CD4-positive, alpha-beta T cell treated with Interleukin-2 at 100 ng/mL for 4 hours (primary cell): ENCODE measurements at places on chromosomes 5 and 9.
A peak's percentile ranks its signal among the peaks of the same experiment; 100 is the strongest.

- no peak for DNase-seq
Measured at GRCh38 chr9:86402591-86402990, 48.4 kb upstream of the TUT7 start.

- DNase-seq, result no peak
Measured at GRCh38 chr5:43386960-43387362, 25.2 kb downstream of the CCL28 start.

GRCh38 chr5:12292610-12293204 lies 388.5 kb upstream of the CTNND2 start:
- no peak for DNase-seq

DNA sequence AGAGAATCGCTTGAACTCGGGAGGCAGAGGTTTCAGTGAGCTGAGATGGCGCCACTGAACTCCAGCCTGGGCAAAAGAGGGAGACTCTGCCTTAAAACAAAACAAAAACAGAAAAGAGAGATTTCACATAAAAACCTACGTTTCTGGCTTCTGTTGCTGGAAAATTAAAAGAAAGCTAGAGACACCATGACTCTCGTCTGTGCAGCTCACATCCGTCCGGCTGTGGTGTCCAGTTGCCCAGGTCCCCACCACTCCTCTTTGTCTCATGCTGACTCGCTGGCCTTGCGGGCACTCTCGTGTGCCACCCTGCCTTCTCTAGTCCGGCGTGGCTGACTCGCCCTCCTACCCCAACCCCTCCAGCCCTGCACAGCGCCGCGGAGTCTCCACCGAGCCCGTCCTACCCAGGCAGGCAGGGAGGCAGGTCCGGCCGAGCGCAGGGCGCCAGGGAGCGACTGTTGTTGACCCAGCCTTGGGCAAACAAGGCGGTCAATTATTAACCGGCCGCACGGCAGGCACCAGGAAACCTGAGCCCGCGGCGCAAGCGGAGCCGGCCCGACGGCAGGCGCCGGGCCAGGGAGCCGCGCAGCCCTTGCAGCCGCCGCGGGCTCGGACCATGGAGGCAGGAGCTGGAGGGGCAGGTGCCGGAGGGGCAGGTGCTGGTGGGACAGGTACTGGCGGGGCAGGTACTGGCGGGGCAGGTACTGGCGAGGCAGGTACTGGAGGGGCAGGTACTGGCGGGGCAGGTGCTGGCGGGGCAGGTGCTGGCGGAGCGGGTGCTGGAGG lies at the start of gene PRRT1B:
Gene PRRT1B, plus strand, starts transcription at position 521 of the 783 bp plus-strand sequence. Its CDS starts 93 bp downstream, at position 614.
- DNase-seq, result no peak

DNA sequence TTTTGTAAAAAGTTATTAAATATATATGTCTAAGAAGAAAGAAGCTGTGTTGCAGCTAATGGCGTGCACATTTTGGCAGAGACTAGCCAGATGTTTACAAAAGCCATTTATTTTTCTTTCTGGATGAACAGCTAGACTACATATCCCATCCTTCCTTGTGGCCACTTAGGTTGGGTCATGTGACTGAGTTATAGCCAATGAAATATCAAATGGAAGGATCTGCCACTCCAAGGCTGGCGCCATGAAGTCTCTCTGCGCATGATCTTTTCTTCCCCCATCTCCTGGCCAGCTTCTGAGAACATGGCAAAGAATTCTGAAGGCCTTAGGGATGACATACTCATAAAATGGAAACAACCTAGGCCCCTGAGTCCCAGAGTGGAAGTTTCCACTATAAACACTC lies 244.2 kb upstream of the DAB2 start:
- no peak for DNase-seq

DNA sequence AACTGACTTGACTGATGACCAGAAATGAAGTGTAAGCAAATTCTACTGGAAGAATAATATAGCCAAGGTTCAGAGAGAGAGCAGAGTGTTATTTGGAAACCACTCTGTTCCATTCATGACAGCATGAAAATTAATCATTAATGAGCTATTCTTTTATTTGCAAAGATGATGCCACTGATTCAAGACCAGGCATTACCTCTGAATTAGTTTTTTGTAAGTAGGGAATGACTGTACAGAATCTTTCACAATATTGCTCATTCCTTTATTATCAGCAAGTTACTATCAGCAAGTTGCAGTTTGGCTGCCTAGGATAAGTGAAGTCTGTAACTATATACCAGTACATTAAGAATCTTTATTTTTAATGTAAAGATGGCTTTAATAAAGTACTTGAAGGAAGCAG lies 75.1 kb upstream of the RGMB start:
- no peak for DNase-seq

DNA sequence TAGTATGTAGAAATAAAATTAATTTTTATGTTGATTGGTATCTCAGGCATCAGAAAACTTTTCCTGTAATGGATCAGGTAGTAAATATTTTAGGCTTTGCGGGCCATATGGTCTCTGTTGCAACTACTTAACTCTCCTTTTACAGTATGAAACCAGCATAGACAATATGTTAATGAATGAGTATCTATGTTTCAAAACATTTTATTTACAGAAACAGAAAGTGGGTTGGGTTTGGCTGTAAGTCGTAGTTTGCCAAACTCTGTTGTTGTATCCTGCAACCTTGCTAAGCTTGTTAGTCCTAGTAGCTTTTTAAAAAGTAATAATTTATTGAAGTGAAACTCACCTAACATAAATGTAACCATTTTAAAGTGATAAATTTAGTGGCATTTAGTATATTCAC lies 132.1 kb downstream of the NR3C1 start:
- no peak for DNase-seq

GRCh38 chr9:98191671-98192502 lies 550 bp downstream of the CORO2A start:
- peak; percentile 22 for DNase-seq

DNA sequence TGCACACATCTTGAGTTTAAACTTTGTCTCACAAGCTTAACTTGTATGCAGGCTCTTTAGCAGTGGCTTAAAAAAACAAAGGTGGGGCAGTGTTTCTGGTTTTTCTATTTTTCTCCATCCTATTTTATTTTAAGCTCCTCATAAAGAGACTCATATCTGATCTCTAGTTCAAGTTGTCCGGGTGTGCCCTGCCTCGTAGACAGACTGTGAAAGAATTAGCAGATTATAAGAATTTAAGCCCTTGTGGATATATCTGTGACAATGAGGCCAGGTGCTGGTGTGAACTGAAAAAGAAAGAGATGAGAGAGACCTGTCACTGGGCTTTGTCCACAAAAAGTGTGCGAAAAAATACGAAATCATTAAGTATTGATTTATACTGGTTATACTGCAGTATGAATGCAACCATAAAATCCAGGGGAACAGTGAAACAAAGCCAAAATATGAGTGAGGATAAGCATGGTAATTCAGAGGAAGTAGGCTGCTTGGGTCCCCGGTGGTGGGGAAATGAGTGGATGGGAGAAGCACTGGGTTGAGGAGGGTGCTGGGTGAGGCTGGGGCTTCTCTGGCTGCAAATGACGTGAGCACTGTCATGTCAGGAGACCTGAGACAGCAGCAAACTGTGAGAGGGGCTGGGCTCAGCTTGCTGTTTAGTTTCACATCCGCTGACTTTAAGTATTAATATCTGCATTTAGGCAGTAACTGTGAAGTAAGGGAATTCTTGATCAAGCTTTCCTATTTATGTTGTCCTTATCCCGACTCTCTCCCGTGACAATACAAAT lies 179.7 kb upstream of the ANKRD55 start:
- DNase-seq, result no peak

DNA sequence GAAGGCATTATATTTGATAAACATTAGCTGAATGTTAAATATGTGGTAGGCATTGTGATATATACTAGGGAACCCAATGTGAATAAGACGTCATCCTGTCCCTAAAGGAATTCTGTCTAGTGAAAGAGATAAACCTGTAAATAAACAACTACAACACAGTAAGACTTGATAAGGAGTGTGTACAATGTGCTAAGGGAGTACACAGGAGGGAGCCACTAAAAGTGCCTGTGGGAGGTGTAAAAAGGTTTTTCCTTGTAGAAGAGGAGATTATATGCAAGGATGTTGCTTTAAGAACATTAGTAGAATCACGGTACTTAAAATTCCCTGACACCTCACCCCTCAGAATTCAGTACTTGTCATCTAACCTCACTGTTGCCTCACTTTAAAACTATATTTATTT lies 91.7 kb downstream of the KIAA0825 start:
- no peak for DNase-seq

DNA sequence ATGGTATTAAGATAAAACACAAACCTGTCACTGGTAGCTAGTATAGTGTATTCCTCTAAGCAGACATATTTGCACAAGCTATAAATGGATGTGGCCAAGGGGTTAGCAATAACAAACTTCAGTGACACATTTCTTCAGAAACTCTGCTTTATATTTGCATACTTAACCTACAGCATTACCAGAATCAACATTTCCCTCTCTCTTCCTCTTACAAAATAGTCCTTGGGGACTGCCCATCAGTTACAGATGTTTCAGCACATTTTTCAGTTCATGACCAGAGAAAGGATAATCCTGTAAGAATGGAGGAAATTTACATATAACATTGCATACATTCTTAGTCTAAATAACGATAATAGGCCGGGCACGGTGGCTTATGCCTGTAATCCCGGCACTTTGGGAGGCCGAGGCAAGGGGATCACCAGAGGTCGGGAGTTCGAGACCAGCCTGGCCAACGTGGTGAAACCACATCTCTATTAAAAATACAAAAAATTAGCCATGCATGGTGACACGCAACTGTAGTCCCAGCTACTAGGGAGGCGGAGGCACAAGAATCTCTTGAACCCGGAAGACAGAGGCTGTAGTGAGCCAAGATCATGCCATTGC lies 25.3 kb upstream of the SLC1A1 start:
- DNase-seq, result no peak

GRCh38 chr9:118570066-118570465 lies 799.2 kb downstream of the BRINP1 start:
- no peak for DNase-seq

DNA sequence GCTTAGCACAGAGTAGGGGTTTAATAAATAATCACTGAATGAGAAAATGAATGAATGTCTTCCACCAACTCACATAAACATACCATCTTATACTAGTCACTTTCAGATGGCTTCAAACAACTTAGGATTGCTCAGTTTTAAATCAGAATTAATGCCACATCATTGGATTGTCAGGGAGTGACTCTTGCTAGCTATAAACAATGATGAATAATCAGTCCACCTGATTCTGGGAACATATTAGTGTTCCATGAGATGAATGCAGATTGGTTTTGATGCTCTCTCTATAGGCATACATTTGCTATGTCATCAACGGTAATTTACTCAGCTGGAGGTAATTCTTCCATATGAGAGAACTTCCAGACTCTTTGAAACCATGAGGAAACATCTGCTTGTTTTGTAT lies 97.4 kb downstream of the CDH9 start:
- DNase-seq, result no peak

- DNase-seq, result no peak
Measured at GRCh38 chr5:109316634-109317033, 93.1 kb downstream of the PJA2 start.

GRCh38 chr5:17219006-17219422 lies 1.6 kb downstream of the BASP1 start:
- no peak for DNase-seq

DNA sequence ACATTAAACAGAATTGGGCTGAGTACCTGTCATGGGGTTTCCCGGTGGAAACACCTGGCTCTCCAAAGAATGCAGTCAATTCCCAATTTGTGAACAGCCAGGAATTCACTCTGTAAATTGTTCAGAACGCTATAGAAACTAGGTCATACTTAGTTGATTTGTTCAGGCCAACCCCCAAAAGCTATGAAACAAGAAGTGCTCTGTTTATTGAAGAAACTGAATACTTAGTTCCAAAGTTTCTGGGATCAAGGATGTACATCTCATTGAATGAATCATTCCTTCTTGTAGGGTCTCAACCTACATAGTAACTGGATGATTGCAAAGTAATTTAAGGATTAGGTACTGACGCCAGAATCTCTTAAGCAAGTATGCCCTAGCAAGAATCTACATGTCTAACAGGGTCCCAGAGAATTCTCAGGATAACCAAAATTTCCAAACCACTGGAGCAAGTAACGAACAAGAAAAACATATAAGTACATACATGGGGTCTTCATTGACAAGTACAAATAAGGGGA lies 659 bp upstream of the TUSC1 start:
- no peak for DNase-seq

GRCh38 chr5:83531661-83532060 lies 60.1 kb downstream of the VCAN start:
- no peak for DNase-seq

- no peak for DNase-seq
Measured at GRCh38 chr5:177339107-177339638, 12.3 kb downstream of the LMAN2 start.

- no peak for DNase-seq
Measured at GRCh38 chr5:138655530-138656190, 80.5 kb upstream of the HSPA9 start.

DNA sequence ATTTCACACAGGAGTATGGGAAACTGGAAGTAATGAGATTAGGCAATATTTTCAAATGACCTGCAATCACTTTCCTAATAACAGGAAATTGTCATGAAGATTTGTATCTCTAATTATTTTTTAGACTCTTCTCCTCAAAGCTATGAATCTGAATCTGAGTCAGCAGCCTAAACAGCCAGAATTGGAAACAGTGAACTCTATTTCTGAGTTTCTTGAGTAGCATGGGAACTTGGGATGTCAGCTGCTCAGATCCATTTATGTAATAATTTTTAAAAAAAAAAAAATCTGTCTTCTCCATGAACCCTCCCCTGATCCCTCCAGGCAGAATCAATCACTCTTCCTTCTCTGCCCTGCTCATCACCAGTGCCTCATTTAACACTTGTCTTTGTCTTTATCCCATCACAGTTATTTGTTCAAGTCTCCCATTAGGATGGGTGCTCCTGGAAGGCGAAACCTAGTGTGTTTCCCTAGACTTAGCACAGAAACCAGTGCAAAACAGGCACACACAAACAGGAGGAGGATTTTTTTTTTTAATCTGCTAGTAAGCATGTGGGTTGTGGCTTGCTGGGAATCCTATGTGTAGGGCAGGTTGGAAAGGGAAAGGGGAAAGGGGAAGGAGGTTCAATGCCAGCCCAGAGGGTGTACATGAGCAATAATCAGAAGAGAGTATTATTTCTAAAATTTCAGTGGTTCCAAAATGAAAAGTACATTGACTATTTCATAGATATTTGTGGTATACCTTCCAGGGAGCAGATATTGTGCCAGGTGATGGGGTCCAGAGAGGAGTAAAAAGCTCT lies 186.8 kb downstream of the TTLL11 start:
- no peak for DNase-seq

GRCh38 chr9:35277628-35278359 lies 116.0 kb downstream of the UNC13B start:
- DNase-seq, result no peak

DNA sequence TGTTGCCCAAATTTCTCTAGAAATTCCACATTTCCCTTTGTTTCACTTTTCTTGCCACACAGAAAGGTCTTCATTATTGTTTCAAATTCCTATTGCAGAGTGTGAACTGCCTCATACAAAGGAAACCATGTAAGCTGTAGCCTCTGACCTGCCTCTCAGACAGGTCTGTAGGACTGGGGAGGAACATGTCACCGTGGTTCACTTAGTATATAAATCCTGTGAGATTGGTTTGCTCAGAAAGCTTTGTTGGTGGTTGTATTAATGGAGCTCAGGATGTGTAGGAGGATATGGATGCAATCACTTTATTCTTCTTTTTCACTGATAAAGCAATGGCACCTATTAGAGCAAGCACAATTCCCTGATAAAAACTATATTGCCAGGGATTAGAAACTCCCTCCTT lies 4.2 kb downstream of the SGCD start:
- DNase-seq, result no peak

GRCh38 chr5:103397739-103398581 lies 139.4 kb downstream of the MACIR start:
- no peak for DNase-seq

GRCh38 chr5:14108170-14108996 lies 34.8 kb upstream of the TRIO start:
- DNase-seq, result peak; percentile 18
